ENCODE measurements at places on chromosomes 11 and 22.

GRCh38 chr11:6607190-6607795 is 3.7 kb downstream of the ILK start:
- no peak for DNase-seq

- DNase-seq, result no peak
Measured at GRCh38 chr11:115263799-115264656, 240.2 kb downstream of the CADM1 start.

GRCh38 chr22:46758121-46758520 is 4.3 kb upstream of the TBC1D22A start:
- DNase-seq, result no peak

DNA sequence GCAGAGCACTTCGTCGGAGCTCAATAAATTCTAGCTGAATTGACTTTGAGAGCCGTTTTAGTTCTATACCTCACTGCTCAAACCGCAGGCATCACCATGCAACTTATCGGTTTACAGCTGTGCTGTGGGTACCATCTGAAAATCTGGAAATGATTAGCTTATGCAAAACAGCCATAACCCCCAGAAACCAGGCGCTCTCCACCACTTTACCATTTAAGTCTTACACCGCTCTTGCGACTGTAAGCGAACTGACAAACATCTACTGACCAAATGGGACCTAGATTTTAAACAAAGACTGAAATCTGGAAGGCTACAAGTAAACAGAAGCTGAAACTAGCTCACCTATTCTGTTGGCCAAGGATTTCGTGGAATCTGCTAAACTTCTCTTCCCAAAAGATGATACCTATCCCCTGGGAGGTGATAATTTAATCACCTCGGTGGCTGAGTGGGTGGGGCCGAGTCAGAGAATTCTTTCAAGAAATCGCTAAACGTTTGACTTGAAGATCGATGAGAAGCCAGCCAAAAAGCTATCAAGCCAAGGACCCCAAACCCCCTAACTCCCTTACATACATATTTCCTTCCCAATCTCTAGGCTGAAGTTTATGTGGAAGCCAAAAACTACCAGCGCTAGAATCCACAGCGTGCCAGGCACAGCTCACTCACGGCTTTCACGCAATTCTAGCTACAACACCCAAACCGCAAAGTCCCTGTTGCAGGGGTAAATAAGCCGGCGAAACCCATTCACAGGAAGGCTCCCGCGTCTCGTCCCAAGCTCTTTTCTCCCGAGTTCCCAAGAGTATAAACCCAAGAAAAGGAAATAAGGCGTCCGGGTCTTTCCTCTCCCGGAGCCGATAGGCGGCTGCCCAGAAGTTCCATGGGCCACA is 644 bp downstream of the SPTY2D1 start:
- DNase-seq, result no peak

DNA sequence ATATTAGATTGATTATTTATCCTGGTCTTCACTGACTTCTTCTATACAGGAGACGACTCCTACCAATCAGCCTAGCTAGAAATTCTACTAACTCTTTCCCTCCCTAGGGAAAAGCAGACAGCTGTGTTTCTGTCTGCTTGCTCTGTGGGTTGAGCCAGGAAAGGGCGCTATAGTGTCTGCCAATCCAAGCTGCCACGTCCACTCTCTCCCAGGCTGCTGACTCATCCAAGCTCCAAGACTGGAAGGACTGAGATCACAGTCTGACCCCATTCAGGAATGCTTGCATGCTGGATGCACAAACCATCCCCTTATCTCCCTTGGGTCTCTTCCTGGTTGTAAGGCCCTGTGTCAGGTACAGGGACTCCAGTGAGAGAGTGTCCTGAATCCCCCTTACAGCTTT is 955.6 kb downstream of the OPCML start:
- DNase-seq, result no peak
